ENCODE measurements at places on chromosomes 7 and 10. TPM values are rescaled to one million over a fixed set of nuclear protein-coding genes. Genes with fewer than 3 reads are reported as not detected.
A peak's percentile ranks its signal among the peaks of the same experiment; 100 is the strongest.

- DNase-seq: no peak
- no peak overlapping the region for H3K4me3 ChIP-seq
- H3K27me3 ChIP-seq: peaks cover 22% of the 10 kb centered on the region
- H3K27ac ChIP-seq: no peak overlapping the region
Observed at GRCh38 chr10:123665491-123666286, 466 bp upstream of the GPR26 start.

DNA sequence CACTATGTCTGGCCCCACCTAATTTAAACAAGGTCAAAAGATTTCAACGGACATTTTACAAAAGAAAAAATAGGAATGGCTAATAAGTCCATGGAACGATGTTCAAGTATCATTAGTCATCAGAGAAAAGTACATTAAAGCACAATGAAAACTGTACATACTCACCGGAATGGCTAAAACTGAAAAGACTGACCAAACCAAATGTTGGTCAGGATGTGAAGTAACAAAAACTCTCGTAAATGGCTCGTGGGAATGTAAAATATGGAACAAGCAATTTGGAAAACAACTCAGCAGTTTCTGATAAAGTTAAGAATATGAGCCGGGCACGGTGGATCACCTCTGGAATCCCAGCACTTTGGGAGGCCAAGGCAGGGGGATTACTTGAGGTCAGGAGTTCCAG, 65.7 kb upstream of the PARD3 start:
- DNase-seq: no peak

DNA sequence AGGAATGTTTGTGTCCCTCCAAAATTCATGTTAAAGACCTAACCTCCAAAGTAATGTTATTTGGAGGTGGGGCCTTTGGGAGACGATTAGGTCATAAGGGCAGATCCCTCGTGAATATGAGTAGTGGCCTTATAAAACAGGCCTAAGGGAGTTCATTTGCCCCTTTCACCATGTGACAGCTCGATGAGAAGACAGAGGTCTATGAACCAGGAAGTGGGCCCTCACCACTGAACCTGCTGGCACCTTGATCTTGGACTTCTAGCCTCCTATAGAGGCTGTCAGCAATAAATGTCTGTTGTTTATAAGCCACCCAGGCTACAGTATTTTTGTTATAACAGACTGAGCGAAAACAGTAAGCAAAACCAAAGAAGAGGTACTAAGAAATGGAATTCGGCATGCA, 14.1 kb downstream of the NUDCD3 start:
- H3K27me3 ChIP-seq: no peaks in the 10 kb centered on the region
- H3K27ac ChIP-seq: no peak overlapping the region
- DNase-seq: no peak
- peaks cover 22% of the 10 kb centered on the region for H3K4me1 ChIP-seq
- no peak overlapping the region for H3K4me3 ChIP-seq

DNA sequence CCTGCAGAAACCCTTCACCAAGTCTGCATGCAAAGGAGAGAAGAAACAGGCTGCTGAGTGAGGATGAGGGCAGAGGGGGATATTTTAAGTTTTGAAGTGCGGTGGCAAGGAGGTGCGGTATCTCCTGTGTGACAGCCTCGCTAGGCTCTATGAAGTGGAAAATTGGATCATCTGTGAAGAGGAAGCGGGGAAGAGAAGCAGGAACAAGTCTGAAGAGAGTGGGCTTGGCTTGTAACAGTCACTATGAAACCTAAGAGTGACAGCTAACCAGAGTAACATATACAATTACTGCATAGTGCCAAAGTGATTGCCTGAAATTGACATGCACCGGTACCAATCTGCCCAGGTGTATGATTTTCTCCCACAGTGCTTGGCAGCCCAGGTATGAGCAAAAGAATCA, 287.5 kb upstream of the KLF14 start:
- peaks cover 39% of the 10 kb centered on the region for H3K36me3 ChIP-seq
- H3K27me3 ChIP-seq: no peaks in the 10 kb centered on the region
- H3K27ac ChIP-seq: no peak overlapping the region
- no peak for DNase-seq

DNA sequence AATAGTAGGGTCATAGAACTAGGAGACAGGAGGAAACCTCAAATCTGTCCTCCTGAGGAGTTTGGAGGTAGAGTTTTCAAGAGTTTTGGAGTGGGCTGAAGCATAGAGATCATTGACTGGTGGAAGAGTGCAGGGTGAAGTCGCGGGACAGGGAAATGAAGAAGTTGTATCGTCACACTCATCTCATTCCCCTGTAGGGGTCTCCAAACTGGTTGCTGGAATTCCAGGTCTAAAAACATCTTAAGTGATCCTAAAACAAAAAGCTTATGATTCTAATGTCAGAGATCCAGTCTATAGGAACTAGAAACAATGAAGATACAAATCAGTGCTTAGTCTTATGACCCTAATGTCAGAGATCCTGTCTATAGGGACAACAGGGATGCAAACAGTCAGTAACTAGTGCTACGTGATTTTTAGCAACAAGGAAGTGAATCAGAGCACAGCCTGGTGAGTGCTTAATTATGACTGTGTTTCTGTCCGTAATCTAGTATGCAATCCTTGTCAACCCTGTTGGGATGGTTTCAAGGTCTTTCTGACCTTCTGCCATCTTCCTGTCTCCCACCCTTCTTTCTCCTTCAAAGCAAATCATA, 139.4 kb downstream of the SKIDA1 start:
- no peak overlapping the region for H3K4me3 ChIP-seq
- H3K4me1 ChIP-seq: peaks cover 12% of the 10 kb centered on the region
- H3K36me3 ChIP-seq: no peaks in the 10 kb centered on the region

OPN1SW gene
- total RNA-seq: not detected

PAX4 gene
- not detected for total RNA-seq

GRCh38 chr10:77707570-77707969, 70.0 kb upstream of the KCNMA1 start:
- H3K27me3 ChIP-seq: no peaks in the 10 kb centered on the region
- H3K36me3 ChIP-seq: peaks cover 13% of the 10 kb centered on the region
- H3K4me3 ChIP-seq: no peak overlapping the region
- no peaks in the 10 kb centered on the region for H3K4me1 ChIP-seq

DNA sequence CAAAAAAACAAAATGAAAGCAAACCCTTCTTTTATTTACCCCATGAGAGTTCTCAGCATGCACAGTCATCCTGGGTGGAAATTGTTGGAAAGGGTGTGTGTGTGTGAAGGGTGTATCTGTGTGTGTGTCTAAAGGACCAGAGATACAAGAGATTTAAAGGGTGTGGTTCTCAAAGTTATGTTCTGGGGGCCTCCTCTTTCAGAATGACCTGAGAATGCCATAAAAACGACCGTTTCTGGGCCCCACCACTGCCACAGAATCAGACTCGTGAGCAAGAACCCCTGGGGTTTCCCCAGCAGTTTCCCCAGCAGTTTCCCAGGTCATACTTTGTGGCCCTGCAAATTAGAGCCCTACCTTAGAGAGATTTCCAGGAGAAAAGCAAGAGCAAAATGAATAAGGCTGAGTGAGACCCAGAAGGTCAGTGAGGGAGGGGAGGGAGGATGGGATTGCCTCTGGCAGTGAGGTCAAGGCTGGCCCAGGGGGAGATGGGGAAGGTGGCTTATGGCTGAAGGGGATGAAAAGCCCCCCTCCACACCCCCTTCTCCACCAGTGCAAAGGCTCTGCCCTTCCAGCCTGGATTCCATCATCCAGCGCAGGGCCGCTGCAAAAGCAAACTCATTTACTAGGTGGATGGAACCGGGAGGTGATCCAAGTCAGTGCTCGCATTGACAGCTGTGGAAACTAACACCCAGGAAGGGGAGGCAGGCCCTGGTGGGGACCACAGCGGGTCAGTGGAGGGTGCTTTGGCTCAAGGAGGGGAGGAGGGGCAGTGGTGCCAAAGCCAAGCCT, 10.2 kb downstream of the PYROXD2 start:
- no peak for DNase-seq
- no peaks in the 10 kb centered on the region for H3K27me3 ChIP-seq
- no peaks in the 10 kb centered on the region for H3K36me3 ChIP-seq
- no peak overlapping the region for H3K4me3 ChIP-seq
- H3K27ac ChIP-seq: no peak overlapping the region
- H3K4me1 ChIP-seq: peaks cover 17% of the 10 kb centered on the region

GRCh38 chr7:101560856-101561255, 68.2 kb downstream of the MYL10 start:
- H3K4me3 ChIP-seq: no peak overlapping the region
- DNase-seq: no peak
- H3K36me3 ChIP-seq: no peaks in the 10 kb centered on the region

GRCh38 chr10:73989594-73990150, 8.2 kb upstream of the VCL start:
- no peak for DNase-seq
- H3K36me3 ChIP-seq: no peaks in the 10 kb centered on the region
- H3K27ac ChIP-seq: no peak overlapping the region

AKR1B15 gene
- total RNA-seq: not detected

DNA sequence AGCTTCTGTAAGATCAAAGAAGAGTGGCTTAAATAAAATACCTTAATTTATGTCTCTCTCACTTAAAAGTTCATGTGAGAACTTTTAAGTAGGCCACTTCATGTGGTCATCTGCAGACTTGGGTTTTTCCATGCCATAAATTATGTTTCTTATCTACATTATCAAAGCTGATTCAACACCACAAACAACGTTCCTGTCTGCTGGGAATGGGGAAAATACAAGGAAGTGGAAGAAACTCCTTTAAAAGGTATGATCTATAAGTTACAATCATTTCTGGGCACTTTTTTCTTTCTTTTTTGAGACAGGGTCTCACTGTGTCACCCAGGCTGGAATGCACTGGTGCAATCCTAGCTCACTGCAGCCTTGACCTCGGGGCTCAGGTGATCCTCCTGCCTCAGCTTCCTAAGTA, 16.9 kb upstream of the OTUD1 start:
- no peak for DNase-seq
- no peaks in the 10 kb centered on the region for H3K27me3 ChIP-seq
- no peak overlapping the region for H3K27ac ChIP-seq
- no peaks in the 10 kb centered on the region for H3K36me3 ChIP-seq
- no peak overlapping the region for H3K4me3 ChIP-seq
- peaks cover 10% of the 10 kb centered on the region for H3K4me1 ChIP-seq

ACSL5 gene
- total RNA-seq: 0.68 TPM

CPXM2 gene
- not detected for total RNA-seq

- peaks cover 6% of the 10 kb centered on the region for H3K36me3 ChIP-seq
- H3K4me3 ChIP-seq: no peak overlapping the region
- H3K4me1 ChIP-seq: peaks cover 38% of the 10 kb centered on the region
- no peak overlapping the region for H3K27ac ChIP-seq
Observed at GRCh38 chr7:92629779-92630178, 39.6 kb upstream of the FAM133B start.

ABHD11 gene
- 15.3 TPM for total RNA-seq

DNA sequence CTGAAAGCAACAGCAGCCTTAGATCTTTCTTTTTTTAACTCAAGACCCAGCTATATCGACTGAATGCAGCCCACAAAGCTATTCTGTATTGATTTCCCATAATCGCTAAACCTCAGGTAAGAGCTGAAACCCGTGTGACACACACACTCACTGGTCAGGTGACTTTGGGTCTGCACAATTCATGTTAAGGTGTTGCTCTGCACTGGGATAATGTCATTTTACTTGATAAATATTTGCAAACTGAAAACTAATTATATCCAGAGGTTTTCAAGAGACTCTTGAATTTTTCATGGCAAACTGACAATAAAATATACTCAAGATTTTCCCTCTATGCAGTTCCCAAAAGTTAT, 33.1 kb downstream of the SCRN1 start:
- H3K4me1 ChIP-seq: no peaks in the 10 kb centered on the region
- H3K27ac ChIP-seq: no peak overlapping the region
- H3K36me3 ChIP-seq: peaks cover 18% of the 10 kb centered on the region
- no peak overlapping the region for H3K4me3 ChIP-seq

- no peak overlapping the region for H3K27ac ChIP-seq
- no peaks in the 10 kb centered on the region for H3K36me3 ChIP-seq
- H3K4me3 ChIP-seq: no peak overlapping the region
- no peaks in the 10 kb centered on the region for H3K27me3 ChIP-seq
- H3K4me1 ChIP-seq: peaks cover 6% of the 10 kb centered on the region
Observed at GRCh38 chr10:62597226-62597625, 207.3 kb upstream of the ADO start.

GRCh38 chr10:121608469-121609190, 10.4 kb upstream of the FGFR2 start:
- H3K27me3 ChIP-seq: no peaks in the 10 kb centered on the region
- no peak overlapping the region for H3K27ac ChIP-seq
- peak overlapping the region; percentile 56 for H3K4me3 ChIP-seq
- H3K4me1 ChIP-seq: peaks cover 19% of the 10 kb centered on the region

CCDC136 gene
- 3.5 TPM for total RNA-seq

- H3K27ac ChIP-seq: no peak overlapping the region
- H3K27me3 ChIP-seq: no peaks in the 10 kb centered on the region
- peaks cover 19% of the 10 kb centered on the region for H3K36me3 ChIP-seq
- peaks cover 40% of the 10 kb centered on the region for H3K4me1 ChIP-seq
- DNase-seq: no peak
Observed at GRCh38 chr7:2818121-2818520, 26.0 kb downstream of the GNA12 start.

KCP gene
- 0.42 TPM for total RNA-seq

DNA sequence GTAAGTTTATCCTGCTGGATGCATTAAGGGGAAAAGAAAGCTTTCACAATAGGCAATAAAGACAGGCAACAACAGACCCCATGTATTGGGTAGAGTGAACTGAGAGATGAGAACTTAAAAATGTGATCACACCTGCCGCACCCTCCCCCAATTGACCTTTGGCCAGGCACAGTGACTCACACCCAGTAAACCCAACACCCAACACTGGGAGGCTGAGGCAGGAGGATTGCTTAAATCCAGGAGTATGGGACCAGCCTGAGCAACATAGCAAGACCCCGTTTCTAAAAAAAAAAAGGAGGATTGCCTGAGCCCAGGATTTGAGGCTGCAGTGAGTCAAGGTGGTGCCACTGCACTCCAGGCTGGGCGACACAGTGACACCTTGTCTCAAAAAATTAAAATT, 86.9 kb downstream of the MPP7 start:
- peaks cover 6% of the 10 kb centered on the region for H3K4me1 ChIP-seq
- no peaks in the 10 kb centered on the region for H3K36me3 ChIP-seq
- no peaks in the 10 kb centered on the region for H3K27me3 ChIP-seq
- H3K4me3 ChIP-seq: no peak overlapping the region

- H3K27ac ChIP-seq: no peak overlapping the region
- DNase-seq: peak; percentile 15
- H3K27me3 ChIP-seq: no peaks in the 10 kb centered on the region
- H3K4me3 ChIP-seq: no peak overlapping the region
Observed at GRCh38 chr7:99036546-99037111, 107.3 kb downstream of the SMURF1 start.

DNA sequence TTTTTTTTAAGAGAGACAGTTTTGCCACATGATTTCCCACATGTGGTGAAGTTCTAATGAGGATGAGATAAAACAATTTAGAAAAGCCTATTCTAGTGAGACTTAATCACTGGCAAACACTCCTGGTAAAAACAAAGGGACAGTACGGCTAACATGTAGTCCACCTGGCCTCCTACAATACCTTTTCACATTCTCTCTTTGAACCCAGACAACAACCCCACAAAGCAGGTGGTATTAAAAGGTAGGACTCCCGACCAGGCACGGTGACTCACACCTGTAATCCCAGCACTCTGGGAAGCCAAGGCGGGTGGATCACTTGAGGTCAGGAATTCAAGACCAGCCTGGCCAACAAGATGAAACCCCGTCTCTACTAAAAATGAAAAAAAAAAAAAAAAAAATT, 12.4 kb downstream of the PARD3 start:
- H3K4me1 ChIP-seq: peaks cover 36% of the 10 kb centered on the region
- H3K27ac ChIP-seq: no peak overlapping the region
- no peak overlapping the region for H3K4me3 ChIP-seq
- H3K36me3 ChIP-seq: peaks cover 8% of the 10 kb centered on the region

- H3K27ac ChIP-seq: no peak overlapping the region
- H3K4me1 ChIP-seq: peaks cover 10% of the 10 kb centered on the region
- peaks cover 12% of the 10 kb centered on the region for H3K36me3 ChIP-seq
- H3K4me3 ChIP-seq: no peak overlapping the region
- H3K27me3 ChIP-seq: no peaks in the 10 kb centered on the region
Observed at GRCh38 chr7:2180081-2180480, 52.7 kb downstream of the MAD1L1 start.

Measured in MCF 10A (cell line).